ENCODE measurements at places on chromosomes 16 and 17.

GRCh38 chr17:43877451-43878155 is 29.7 kb downstream of the MPP2 start:
- no peak for DNase-seq

DNA sequence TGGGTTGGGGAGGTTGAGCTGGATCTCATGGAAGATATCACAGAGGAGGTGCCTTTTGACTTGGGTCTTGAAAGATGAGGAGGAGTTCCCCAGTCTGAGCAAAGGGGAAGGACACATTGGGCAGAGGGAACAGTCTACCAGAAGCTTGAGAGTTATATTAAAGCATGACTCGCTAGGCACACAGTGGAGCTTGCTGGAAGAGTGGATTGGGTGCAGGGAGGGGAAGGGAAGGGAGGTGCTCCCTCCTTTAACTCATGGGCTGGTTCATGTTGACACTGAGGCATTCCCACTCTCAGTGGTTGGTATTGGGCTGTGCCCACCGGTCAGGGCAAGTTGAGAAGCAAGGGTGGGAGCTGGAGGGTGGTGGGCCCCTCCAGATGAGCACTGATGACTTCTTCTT is 5.9 kb downstream of the TMEM98 start:
- DNase-seq: no peak

GRCh38 chr16:25835126-25835525 is 143.4 kb downstream of the HS3ST4 start:
- no peak for DNase-seq

GRCh38 chr17:72255481-72255880 is 134.7 kb downstream of the SOX9 start:
- DNase-seq: no peak

- DNase-seq: no peak
Observed at GRCh38 chr17:4750606-4751005, 10.9 kb upstream of the CXCL16 start.

DNA sequence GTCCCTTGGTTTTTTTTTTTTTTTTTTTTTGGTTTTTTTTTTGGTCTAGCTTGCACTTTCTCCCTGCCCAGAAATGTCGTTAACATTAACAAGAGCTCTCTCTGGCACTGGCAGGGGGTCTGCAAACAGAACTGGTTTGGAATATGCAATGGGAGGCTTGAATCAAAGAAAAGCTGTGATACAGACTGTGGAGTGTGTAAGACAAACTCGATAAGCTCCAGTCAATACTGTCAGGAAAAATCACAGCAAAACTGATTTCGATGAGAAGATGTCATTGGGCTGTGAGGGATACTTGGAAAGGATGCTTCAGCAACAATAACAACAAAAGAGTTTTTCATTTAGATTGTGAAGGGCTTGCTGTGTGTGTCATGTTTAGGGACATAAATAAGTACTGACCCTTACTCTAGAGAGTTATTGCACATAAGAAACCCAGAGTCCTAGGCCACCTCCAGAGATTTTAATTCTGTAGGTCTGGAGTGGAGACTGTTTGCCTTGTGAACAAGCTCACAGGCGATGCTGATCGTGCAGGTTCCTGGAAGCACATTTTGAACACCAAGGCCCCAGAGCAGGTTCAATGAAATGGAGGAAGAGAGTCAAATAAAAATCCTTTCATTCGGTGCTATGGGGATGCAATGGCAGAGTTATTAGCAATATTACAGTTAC is 470.7 kb upstream of the RBFOX1 start:
- DNase-seq: no peak

DNA sequence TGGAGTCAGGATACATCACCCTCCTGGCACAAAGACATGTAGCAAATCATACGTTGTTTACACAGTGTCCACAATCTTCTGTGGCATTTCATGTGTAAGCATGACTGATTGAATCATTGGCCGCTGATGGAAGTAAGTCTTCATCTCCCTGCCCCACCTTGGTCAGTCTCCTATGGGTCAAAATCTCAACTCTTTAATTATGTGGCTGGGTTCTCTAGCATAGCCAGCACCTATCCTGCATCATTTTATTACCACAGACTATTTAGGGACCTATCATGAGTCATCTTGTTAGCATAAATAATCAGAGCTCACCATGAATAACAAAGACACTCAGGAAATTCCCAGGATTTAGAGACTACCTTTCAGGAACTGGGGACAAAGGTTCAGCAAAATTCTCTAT is 15.9 kb downstream of the TANC2 start:
- no peak for DNase-seq

- DNase-seq: no peak
Observed at GRCh38 chr16:57112403-57113041, 20.1 kb downstream of the CPNE2 start.

DNA sequence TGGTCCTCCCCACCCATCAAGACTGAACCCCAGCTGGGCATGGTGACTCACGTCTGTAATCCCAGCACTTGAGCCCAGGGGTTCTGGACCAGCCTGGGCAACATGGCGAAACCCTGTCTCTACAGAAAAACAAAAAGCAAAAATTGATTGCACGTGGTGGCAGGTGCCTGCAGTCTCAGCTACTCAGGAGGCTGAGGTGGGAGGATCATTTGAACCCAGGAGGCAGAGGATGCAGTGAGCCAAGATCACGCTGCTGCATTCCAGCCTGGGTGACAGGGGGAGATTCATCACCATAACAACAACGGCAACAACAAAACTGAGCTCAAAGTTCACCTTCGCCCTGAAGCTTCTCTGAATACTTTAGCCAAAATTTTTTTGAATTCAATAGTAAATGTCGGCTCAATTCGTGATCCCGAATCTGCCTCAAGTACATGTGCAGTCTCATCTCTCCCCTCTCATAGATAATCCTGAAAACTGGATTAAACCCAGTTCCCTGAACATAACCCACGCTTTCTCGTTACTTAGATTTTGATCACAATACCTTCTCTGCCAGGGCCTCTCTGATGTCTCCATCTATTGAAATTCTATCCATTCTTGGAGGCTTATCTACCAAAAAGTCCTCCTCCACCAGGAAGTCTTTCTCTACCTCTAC is 13.5 kb upstream of the MYH10 start:
- no peak for DNase-seq

GRCh38 chr17:36532435-36532975 is 2.2 kb downstream of the MYO19 start:
- peak; percentile 14 for DNase-seq

DNA sequence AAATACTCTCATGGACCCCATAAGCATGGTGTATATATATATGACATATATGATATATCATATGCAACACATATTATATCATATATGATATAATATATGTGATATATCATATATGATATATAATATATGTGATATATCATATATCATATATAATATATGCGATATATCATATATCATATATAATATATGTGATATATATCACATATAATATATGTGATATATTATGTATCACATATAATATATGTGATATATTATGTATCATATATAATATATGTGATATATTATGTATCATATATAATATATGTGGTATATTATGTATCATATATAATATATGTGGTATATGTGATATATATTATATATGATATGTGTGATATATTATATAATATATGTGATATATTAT is 21.9 kb upstream of the MAPK3 start:
- no peak for DNase-seq

DNA sequence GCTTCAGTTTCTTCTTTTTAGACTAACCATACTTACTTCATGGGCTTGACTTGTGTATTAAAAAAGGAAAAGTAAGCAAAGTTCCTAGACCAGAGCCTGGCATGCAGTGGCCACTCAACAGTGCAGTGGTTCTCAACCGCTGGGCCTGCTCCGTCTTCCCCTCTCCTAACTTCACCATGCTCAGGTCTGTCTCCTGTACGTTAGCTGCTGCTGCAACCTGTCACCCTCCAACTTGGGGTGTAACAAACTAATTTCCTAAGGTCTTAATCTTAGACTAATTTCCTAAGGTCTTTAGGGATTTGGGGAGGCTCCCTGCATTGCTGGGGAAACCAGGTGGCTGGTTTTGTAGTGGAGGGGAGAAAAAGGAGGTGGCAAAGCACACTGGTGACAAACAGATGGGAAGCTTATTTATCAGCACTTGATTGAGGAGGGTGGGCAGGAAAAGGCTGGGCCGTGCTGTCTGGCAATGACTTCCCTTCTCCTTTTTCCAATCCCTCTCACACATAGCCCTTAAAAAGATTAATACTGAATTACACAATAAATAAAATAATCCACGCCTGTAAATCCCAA is 2.2 kb upstream of the ARL4D start:
- DNase-seq: no peak

DNA sequence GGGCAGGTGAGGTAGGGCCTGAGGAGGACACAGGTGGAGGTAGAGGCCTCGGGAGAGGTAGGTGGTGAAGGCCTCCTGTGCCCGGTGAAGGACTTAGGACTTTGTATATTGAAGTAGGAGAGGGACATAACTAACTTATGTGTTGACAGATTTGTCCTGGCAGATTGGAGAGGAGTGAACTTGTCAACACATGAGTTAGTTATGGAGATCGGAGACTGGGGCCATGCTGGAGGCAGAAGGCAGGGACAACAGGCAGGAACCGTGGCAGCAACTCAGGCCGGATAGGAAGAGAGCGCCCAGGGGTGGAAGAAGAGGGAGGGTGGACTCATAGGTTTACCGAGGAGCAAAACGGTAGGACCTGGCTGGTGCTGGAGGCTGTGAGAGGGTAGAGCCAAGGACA is 18.4 kb downstream of the GLP2R start:
- no peak for DNase-seq

- peak; percentile 45 for DNase-seq
Observed at GRCh38 chr17:50272246-50272645, 2.0 kb upstream of the TMEM92 start.

DNA sequence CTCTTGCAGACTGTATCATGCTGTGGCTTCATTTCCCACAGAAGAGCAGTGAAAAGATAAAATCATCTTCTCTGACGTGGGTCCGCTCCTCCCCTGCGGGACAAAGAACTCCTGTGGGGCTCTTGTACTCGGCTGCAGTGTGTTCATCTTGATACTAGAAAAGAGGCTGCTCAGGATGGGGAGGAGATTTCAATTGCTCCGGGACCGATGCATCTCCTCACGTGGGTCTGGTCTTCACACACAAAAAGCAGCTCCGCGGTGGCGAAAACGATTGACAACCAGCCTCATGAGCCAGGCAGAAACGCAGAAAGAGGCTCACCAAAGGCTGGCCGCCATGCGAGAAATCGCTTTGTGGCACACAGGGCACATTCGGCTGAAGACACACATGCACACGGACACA is 14.4 kb upstream of the KCNJ18 start:
- DNase-seq: no peak

GRCh38 chr17:81931557-81932332 is 4.2 kb upstream of the MAFG start:
- no peak for DNase-seq

GRCh38 chr17:64115043-64115698 is 14.8 kb downstream of the ERN1 start:
- no peak for DNase-seq

GRCh38 chr16:51538707-51539498 is 387.8 kb upstream of the SALL1 start:
- no peak for DNase-seq

DNA sequence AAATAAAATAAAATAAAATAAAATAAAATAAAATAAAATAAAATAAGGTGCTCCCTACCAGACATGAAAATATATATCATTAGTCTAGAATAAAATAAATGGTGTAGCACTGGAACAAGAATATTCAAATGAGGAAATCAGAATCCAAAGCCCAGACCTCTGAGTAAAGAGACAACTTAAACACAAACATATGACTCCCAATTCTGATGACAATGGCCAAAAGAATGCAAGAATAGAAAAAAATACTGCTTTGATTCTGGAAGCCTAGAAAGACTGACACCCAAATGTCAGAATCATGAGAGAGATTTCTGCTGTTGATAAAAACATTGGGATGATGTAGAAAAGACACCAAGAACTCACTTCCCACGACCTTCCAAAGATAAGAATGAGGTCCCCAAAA is 27.9 kb downstream of the MYOCD start:
- no peak for DNase-seq

DNA sequence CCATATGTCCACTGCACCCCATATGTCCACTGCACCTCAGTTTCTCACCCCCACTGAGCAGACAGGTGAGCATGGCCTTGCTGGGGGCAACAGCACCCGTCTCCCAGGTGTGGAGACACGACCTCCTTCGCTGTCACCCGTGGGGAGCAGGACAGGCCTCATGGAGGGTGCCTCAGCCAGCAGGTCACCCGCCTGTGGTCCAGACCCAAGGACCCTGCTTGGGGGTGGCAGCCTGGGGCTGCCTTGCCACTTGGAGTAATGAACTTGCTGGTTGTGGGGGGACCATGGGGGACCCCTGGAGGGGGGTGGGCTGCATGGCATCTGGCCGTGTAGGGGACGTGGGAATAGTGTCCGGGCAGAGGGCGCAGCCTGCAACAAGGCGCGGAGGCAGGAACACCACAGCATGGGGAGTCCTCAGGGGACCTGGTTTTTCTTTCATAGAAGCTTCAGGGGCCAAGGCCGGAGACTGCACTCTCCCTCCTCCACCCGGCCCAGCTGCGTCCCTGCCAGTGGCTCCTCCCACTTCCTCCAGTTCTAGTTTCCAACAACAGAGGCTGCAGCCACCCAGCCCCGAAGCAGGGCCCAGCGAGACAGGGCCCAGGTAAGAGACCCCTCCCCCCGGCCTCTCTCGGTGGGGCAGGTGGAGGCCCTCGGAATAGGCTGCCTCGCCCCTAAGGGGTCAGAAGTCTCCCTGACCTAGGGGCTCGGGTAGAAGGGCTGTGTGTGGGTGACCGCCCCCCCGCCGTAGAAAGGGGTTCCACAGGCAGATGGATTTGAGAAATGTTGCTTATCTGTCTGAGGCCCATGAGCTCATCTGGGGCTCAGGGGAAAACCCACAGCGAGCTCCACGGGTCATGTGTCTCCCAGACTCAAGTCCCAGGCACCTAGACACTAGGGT is at the start of gene NHLRC4:
Gene NHLRC4, plus strand, starts transcription at position 531 of the 898 bp plus-strand sequence. CDS start 1,043 bp downstream, outside the sequence.
- DNase-seq: no peak

GRCh38 chr17:75019146-75019545 is 6.7 kb downstream of the MRPL58 start:
- no peak for DNase-seq

GRCh38 chr17:53100126-53100525 is 722.6 kb upstream of the KIF2B start:
- DNase-seq: no peak

DNA sequence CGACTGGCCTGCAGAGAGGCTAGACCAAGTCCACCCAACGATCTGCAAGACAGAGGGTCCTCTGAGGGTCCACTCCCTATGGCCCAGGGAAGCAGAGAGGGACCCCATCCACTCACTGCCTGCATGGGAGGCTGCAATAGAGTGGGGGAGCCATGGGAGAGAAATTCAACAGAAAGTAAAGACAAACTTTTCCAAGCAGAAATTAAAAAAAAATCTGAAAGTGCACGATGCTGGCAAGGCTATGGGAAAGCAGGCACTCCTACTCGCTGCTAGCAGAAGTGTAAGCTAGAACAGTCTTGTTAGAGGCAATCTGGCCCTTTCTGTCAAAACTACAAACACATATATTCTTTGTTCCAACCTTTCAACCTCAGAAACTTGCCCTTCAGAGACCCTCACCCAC is 85.4 kb downstream of the GAS7 start:
- DNase-seq: no peak

DNA sequence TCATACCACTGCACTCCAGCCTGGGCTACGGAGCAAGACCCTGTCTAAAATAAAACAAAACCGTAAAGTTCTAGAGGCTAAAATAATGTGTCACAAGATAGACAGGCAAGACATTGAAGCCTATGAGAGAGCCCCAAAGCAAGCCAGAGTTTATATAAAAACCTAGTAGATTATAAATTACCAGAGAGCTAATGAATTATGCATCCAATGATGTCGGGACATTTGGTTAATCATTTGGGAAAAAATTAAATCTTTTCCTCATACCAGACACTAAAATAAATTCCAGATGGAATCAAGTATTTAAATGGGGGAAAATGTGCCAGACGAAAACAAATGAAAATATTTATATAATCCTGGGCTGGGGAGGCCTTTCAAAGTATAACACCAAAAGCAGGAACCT is 24.2 kb downstream of the CCDC40 start:
- DNase-seq: no peak
